ENCODE measurements at places on chromosomes 2 and 18. TPM values are rescaled to one million over a fixed set of nuclear protein-coding genes. Genes with fewer than 3 reads are reported as not detected.

The PLEKHH2 gene
- total RNA-seq: 5.7 TPM

The AQP12A gene
- total RNA-seq: not detected

The DSG1 gene
- total RNA-seq: not detected

DNA sequence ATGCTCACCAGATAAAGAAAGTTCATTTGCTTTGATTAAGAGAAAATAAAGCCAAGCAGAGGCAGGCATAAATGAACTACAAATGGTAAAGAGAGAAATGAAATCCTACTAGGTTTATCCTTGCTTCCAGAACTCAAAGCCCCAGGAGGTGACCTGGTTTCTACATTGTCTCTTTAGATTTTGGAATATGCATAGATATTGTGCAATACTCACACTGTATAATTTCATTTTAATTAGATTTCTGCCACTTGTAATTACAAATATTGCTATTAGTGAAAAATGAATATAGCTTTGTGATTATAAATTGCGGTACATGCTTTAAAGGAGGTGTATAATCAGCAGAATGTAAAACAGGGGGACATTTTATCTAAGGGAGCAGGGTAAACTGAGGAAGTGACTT lies 76.9 kb upstream of the NRXN1 start:
- DNase-seq: no peak

GRCh38 chr2:231331533-231331932 lies 64.0 kb upstream of the B3GNT7 start:
- DNase-seq: no peak

DNA sequence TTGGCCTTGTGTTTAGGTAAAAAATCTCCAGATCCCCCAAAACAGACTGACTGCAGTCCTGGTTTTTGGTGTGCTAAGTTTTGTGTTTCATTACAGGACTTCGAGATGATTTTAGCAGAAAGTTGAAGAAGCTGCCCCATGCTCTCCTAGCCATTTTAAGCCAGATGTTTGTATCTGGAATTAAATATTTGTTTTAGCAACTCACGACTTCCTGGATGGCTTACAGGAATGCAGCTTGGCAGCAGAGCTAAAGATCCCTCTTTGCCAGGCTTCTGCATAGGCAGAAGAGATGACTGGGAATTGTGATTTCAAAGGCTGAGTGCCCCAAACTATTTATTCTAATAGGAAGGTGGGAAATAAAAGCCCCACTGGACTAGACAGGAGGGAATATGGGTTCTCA lies 31.1 kb downstream of the ONECUT2 start:
- no peak for DNase-seq

DNA sequence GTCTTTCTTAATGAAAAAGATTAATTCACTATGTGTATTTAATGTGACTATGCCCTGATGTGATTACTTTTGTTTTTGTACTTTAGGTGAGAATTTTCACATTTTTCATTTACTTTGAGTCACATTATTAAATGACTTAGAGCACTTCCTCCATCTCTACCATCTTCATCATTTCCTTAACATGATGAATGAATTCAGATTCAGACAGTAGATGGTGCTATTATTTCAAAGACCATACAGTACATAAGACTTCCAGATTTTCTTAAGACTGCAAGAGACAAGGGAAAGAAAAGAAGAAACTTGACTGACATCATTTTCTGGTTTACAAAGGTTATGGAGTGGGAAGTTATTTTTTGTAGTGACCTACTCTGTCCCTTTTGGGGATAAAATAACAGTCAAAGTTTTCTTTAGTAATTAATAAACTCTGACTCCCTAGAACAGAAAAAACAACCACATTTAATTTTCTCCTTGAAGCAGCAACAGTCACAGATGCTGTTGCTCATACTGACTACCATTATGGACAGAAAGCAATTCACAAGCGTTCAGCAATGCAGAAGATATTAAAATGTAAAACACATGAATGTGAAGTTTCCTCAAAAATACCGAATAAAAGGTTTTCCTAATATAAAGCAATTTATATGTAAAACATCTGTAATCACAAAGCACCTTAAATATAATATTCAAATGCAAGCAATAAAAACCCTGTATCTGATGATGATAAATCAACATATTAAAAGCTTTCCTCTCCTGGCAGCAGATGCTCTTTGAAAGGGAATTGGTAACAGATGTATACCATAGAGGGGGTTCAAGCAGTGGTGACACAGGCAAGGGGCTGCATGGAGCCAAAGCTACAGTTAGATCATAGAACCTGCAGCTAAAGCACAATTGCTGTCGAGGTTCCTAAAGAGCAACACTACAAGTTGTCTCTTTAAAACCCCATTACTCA lies 1010.9 kb upstream of the NXPH2 start:
- peak; percentile 16 for DNase-seq

GRCh38 chr2:216362730-216363129 lies 9.6 kb downstream of the MARCHF4 start:
- no peak for DNase-seq

GRCh38 chr2:64586883-64587481 lies 62.9 kb downstream of the AFTPH start:
- DNase-seq: peak; percentile 18

- DNase-seq: no peak
Observed at GRCh38 chr2:42092084-42092996, 44.5 kb downstream of the PKDCC start.

DNA sequence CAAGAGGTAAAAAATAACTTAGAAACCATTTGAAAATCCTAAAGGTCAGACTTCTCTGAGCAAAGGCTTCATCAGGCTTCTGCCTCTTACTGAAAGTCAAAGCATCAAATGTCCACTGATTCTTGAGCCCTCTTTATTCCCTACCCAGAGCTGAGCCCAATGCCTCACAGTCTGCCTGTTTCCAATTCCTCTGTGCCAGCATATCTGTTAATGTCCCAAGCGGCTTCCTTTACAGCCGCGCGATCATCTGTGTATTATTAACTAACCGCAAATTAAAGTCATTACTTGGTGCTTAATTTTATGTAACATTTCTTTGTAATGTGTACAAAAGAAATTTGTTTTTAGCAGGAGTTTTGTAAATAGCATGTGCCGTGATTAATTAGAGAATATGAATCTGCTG lies 418.8 kb upstream of the HNRNPA3 start:
- no peak for DNase-seq

- DNase-seq: no peak
Observed at GRCh38 chr18:34771958-34772357, 61.9 kb downstream of the DTNA start.

- no peak for DNase-seq
Observed at GRCh38 chr2:140085674-140086073, 1305.5 kb upstream of the NXPH2 start.

GRCh38 chr2:234395891-234396420 lies 100.9 kb downstream of the ARL4C start:
- no peak for DNase-seq

GRCh38 chr2:182456784-182457183 lies 29.9 kb upstream of the PDE1A start:
- no peak for DNase-seq

Measured in glomerular endothelial cell (primary cell).